ENCODE measurements at places on chromosomes 13 and 19. TPM values are rescaled to one million over a fixed set of nuclear protein-coding genes. Genes with fewer than 3 reads are reported as not detected.
A peak's percentile ranks its signal among the peaks of the same experiment; 100 is the strongest.

GRCh38 chr19:31598730-31599238, 249.5 kb upstream of the TSHZ3 start:
- no peak for DNase-seq
- no peak overlapping the region for H3K4me3 ChIP-seq
- H3K27ac ChIP-seq, result no peak overlapping the region
- no peaks in the 10 kb centered on the region for H3K36me3 ChIP-seq
- H3K4me1 ChIP-seq, result no peaks in the 10 kb centered on the region

DNA sequence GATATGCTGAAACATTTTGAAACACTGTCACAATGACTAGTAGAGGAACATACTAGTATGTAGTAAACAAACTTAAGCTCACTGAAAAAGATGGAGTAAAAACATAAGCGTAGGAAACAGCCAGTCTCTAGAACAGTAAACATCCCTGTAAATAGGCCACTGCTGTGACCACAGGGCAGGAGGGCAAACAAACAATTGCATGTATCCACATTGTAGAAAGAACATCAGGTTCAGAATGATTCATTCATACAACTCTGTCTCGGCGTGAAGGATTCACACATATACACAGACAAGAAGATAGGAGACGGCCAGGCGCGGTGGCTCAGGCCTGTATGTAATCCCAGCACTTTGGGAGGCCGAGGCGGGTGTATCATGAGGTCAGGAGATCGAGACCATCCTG, 390.1 kb downstream of the IRS2 start:
- peak; percentile 99 for DNase-seq
- H3K27me3 ChIP-seq, result no peaks in the 10 kb centered on the region
- H3K4me3 ChIP-seq, result no peak overlapping the region
- H3K36me3 ChIP-seq, result no peaks in the 10 kb centered on the region

GRCh38 chr13:30308548-30308947, 1.2 kb upstream of the KATNAL1 start:
- no peaks in the 10 kb centered on the region for H3K27me3 ChIP-seq
- DNase-seq, result no peak
- H3K4me1 ChIP-seq, result peaks cover 33% of the 10 kb centered on the region
- no peak overlapping the region for H3K27ac ChIP-seq

KLK13 gene
- not detected for total RNA-seq

ZNF675 gene
- 10.8 TPM for total RNA-seq

TTC9B gene
- not detected for total RNA-seq

SHD gene
- not detected for total RNA-seq
